AG08396 (cell line): ENCODE measurements at places on chromosomes 7 and 10.
A peak's percentile ranks its signal among the peaks of the same experiment; 100 is the strongest.

DNA sequence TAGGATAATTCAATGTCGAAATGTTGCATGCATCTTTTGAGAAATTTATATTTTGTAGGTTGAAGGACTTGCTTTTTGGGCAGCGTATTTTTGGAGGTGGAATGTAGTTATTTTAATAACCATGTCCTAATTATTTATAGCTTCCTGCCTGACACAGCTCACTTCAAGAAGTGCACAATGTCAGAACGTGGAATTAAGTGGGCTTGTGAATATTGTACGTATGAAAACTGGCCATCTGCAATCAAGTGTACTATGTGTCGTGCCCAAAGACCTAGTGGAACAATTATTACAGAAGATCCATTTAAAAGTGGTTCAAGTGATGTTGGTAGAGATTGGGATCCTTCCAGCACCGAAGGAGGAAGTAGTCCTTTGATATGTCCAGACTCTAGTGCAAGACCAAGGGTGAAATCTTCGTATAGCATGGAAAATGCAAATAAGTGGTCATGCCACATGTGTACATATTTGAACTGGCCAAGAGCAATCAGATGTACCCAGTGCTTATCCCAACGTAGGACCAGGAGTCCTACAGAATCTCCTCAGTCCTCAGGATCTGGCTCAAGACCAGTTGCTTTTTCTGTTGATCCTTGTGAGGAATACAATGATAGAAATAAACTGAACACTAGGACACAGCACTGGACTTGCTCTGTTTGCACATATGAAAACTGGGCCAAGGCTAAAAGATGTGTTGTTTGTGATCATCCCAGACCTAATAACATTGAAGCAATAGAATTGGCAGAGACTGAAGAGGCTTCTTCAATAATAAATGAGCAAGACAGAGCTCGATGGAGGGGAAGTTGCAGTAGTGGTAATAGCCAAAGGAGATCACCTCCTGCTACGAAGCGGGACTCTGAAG is 620 bp downstream of the ZRANB1 start:
- no peak for DNase-seq

GRCh38 chr10:31650010-31650409 is 278.6 kb downstream of the ARHGAP12 start:
- DNase-seq, result peak; percentile 77

DNA sequence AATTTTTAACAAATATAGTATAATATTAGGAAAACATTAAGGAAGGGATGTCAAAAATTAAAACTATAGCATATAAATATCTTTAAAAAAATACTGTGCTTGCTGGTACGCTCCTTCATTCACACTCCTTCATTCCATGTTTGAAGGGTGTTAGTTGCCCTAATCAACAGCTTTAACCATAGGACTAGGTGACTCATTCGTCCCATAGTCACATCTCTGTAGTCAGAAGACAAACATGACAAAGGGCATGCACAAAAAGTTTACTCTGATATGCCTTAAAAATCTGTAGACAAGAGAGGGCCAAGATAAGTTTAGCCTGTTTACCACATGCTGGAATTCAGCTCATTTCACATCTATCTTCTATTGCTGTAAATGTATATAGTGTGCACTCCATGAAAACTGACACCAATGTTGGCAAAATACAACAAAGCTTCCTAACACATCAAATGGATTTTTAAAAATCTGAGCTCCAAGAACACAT is 646 bp downstream of the FAM13C start:
- DNase-seq, result no peak

- DNase-seq, result no peak
These were observed 12.2 kb downstream of the PDZD8 start for GRCh38 chr10:117363028-117363427.

GRCh38 chr7:19403691-19404090 is 258.5 kb upstream of the FERD3L start:
- no peak for DNase-seq

DNA sequence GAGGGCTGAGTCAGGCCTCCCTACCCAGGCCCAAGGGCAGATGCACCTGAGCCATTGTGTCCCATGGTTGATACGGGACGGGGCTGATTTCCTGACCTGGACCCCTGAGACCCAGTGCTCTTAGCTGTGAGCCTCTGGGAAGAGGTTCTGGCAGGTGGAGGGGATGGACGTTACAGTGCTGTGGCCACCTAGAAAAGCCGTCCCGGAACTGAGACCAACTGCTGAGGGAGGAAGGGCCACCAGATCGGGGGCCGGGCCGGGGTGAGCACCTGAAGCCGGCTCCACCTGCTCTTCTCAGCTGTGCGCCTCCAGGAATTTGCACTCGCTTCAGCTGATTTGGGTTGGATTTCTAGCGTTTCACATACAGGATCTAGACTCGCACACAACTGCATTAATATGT is 35.4 kb downstream of the CHST12 start:
- DNase-seq, result no peak

GRCh38 chr7:90709501-90710465 is 113.7 kb downstream of the CDK14 start:
- DNase-seq, result peak; percentile 15

DNA sequence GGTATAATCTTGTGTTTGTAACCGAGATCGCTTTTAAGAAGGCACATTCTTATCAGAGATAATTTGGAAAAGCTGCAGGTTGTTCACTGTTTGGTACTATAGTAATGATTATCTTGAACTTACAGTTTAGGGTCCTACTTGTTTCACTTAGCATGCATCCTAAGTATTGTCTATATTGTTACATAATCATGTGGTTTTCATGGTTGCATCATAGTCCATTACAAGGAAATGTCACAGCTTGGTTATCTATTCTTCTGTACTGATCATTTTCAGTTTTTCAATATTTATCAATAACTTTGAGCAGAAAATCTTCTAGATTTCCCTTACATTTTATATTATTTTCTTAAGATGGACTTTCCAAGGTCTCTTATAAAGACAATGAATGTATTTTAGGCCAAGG is 116.3 kb downstream of the PLPP4 start:
- no peak for DNase-seq

DNA sequence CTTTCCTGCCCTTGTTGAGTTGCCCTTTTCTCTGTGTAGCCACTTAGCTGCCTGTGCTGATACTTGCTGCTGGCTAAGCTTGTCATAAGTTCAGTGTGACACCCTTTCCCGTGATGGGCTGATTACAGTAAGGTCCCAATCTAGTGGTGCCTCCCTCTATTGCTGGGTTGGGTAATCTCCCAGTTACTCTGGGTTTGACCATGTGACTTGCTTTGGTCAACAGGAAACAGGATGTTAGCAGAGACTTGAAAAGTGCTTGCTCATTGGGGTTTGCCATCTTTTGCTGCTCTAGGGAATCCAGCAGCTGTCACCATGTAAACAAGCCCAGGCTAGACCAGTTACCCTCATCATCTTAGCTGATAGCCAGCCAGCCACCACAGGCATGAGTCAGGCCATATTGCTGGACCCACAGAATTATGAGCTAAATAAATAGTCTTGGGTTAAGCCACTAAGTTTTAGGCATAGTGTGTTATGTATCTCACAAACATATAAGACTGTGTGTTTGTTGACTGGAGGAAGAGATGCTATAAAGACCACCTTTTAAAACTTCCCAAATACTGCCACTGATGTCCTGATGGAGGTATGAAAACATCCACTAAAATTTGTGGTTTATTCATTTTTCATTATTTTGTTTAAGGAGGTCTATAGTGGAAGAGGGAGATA is 4.0 kb upstream of the LEP start:
- DNase-seq, result peak; percentile 89

DNA sequence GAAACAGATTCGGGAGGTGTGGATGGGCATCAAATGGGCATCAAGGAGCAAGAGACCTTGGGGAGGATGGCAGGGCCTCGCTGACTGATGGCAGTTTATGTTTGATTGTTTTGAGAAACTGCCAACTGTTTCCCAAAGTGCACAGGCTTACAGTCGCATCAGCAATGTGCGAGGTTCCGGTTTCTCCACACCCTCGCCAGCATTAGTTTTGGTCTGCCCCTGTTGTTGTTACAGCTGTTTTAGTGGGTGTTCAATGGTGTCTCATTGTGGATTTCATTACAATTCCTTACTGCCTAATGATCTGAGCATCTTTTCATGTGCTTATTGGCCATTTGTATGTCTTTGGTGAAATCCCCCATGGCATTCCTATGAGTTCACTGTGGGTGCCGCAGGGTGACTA is 24.4 kb downstream of the AKR1E2 start:
- no peak for DNase-seq

DNA sequence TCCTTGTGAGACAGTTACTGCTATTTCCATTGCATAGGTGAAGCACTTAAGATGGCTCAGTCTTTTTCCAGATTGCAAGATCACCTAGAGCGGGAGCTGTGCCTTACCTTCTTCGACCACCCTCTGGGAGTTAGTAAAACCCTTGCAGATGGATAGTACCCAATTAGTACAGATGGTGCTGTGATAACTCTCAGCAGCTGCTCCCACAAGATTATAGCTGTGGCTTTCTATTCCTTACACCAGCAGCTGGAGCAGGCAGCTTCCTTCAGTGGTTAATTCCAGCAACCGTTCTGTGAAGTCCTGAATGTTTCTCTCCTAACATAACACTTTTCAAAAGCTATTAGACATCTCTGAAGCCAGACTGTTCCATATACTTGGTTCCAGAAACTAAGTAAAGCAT is 796.8 kb downstream of the XPNPEP1 start:
- DNase-seq, result no peak

- DNase-seq, result peak; percentile 41
These were observed 17.0 kb downstream of the FAM131B start for GRCh38 chr7:143345428-143345900.

DNA sequence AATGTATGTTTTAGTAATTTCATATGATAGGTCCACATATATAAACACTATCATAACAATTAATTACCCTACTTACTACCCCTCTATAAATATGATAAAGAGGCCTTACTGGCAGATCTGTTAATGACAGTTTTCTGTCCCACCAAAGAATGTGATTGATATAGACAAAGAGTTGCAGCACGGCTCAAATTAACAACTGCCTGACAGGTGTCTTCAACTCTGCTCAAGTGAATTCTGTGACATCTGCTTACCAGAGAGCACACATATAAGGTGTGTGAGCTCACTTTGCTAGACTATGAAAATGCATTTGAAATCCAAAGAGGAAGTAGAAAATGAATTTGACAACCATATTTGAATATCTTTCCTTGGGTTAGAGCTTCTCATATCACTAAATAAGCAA is 36.6 kb downstream of the CACNA2D1 start:
- no peak for DNase-seq

GRCh38 chr7:162632-163297 is 29.6 kb upstream of the FAM20C start:
- no peak for DNase-seq

GRCh38 chr7:152136686-152137085 is 111.2 kb downstream of the GALNT11 start:
- DNase-seq, result peak; percentile 26

DNA sequence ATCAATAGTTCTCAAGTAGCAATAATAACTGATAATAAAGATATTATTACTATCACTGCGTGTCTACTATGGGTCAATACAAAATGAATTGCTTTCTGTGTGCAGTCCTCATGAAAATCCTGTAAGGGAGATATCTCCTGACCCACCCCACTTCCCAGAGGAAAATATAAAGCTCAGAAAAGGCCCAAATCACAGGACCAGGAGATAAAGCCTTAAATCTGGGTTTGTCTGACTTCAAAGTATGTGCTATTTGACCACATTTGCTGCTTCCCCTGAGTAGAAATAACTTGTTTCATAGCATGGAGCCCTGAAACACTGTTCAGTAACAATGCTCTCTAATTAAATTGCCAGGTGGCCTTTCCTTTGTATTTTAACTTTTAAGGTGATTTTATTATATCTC is 174.1 kb downstream of the JAZF1 start:
- no peak for DNase-seq

GRCh38 chr10:14603534-14604102 is 171.1 kb downstream of the FAM107B start:
- peak; percentile 22 for DNase-seq
